ENCODE measurements at places on chromosomes 6 and 20.

DNA sequence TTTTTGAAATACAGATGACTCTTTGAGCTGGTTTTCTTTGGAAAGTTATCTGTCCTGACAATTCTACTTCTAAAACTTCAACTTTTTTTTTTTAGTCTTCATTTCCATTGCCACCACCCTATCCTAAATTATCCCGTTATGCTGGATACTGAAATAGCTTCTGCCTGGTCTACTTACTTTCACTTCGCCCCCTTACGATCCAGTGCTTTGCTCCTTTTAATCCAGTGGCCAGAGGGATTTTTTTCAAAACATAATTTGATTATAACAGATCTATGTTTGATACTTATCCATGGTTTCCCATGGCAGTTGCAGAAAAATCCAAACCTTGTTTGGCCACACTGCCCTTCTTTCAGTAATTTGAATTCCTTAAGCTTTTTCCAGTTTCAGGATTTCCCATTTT is 27.4 kb downstream of the ASXL1 start:
- DNase-seq, result no peak

- DNase-seq, result no peak
These were observed 37.7 kb downstream of the PMEPA1 start for GRCh38 chr20:57672164-57672563.

DNA sequence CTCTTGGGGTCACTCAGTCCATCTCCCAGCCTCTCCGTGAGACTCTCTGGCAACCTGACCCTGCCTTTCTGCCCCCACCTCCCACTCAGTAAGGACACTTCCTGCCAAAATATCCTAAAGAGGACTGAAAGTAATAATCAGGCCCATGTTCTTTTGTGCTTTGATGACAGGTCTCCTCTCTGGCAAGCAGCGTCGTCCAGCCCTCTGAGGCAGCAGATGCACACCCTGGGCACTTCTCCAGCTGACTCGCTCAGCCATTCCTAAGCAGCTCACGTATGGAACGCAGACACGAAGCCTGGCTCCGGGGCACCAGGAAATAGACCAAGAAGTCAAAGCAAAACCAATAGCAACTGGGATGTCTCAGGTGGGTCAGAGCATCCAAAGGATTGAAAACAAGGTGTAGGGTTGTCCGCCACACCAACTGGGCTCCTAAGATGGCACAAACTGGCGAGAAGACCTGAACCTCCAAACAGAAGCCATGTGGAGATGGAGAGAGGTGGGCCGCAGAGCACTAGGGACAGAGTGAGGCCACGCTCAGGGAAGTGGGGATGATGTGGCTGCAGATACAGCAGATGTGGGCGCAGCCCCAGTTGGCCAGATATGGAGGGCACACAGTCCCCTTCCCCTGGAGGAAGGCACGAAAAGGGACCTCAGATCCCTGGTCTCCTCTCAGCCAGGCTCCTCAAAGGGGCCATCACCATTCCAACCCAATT is 99.3 kb downstream of the PRND start:
- DNase-seq, result no peak

DNA sequence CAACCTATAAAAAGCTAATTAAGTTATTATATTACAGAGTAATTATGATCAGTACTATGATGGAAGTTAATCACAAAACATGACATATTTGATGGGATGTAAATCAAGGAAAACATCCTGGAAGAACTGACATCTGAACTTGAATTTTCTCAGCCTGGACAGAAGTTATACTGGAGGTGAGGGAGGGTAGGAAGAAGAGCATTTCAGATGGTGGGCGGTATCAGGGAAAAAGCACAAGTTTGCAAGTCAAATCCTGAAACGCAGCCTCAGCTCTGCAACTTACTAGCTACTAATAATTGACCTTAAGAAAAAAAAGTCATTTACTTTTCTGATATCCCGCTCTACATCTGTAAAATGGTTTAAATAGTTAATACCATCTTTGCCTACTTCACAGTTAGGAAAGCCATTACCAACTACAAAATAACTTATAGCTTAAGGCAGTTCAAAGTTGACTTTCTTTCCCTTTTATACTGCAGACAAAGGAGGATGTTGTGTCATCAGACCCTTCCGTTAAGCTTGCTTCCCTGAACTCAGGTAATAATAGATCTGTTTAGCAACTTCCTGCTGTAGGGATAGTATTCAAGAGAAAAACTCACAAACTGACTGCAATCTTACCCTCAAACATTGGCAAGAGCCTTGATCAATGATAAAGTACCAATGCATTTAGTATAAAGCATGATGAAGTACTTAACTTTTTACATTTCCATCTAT is 21.0 kb downstream of the NOL7 start:
- DNase-seq, result no peak

DNA sequence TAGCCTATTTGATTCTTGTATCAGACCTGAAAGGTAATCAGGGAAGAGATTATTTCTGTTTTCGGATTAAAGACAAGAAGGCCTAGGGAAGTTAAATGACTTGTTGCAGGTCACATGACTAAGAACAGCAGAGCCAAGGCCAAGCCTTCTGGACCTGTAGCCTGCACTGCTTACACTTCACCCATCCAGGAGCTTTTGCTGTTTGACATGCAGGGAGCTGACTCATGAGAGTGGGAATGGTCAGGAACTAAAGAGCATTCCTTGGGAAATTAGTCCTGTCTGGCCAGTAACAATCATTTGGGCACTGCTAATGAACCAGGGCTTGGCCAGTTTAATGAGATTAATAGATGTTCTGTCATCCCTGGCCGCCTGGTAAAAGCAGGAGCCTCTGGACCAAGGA is 46.8 kb downstream of the EIF2S2 start:
- no peak for DNase-seq

GRCh38 chr6:143264986-143265764 is 185.3 kb downstream of the ADAT2 start:
- DNase-seq, result no peak

DNA sequence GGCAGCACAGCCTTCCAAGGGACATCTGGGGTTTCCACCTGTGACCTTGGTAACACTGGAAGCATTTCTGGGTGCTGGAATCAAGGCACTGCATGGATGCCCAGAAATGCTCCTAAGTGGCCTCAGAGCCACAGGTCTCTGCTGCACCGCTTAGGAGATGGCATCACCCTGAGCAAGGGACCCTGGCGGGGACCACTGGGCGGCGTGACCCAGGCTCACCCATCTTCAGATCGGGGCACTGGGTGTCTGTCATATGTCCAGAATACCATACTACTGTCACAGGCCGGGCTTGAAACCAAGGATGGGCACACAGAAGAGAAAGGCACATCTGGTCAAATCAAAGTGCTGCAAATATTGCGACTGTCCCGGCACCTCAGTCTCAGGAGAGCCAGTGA is 45.9 kb downstream of the SSR1 start:
- no peak for DNase-seq

- DNase-seq, result no peak
These were observed 117.4 kb upstream of the FRMD1 start for GRCh38 chr6:168196385-168196860.

DNA sequence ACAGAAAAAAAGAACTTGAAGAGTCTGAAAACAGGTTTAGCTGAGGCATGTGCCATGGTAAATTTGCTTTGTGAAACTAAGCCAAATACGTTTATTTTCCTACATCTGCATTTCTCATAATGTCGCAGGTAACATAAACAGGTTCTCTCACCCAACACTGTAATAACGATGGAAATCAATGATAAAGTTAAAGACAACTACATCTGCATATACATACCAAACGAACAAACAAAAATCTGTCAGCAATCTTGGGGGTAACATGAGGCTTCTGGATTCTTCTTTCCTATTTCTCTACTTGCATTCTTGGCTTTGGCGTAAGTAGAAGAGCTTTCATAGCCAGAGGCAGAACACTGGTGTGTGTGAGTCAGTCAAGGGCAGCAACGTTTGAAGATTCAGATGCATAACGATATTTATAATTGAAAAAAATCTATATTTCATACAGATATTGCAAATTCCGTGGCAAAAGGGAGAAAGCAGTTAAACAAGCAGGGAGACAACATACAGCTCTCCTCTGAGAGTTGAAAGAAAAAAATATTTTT is 195.1 kb downstream of the EDN1 start:
- no peak for DNase-seq

DNA sequence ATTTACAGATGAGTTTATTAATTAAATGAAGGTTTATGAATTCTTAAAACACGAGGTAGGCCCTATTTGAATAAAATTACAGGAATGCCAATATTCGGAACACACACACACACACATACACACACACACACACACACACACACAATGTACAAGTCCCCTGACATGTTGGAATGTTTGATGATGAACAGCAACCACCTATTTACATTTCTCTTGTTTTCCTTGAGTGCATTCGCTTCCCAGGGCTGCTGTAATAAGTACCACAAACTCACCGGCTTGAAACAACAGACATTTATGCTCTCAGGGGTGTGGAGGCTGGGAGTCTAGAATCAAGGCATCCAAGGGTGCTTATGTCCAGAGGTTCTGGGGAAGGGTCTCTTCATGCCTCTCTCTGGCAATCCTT is 90.3 kb downstream of the SLC22A3 start:
- DNase-seq, result no peak

- no peak for DNase-seq
These were observed 241.9 kb downstream of the EPHA7 start for GRCh38 chr6:93177438-93177837.
